ENCODE measurements at places on chromosomes 7 and 10.

GRCh38 chr10:102870221-102870620 is 951 bp downstream of the AS3MT start:
- no peak overlapping the region for H3K4me3 ChIP-seq
- peaks cover 10% of the 10 kb centered on the region for H3K27me3 ChIP-seq
- peaks cover under 1% of the 10 kb centered on the region for H3K36me3 ChIP-seq
- H3K4me1 ChIP-seq = peaks cover 6% of the 10 kb centered on the region

DNA sequence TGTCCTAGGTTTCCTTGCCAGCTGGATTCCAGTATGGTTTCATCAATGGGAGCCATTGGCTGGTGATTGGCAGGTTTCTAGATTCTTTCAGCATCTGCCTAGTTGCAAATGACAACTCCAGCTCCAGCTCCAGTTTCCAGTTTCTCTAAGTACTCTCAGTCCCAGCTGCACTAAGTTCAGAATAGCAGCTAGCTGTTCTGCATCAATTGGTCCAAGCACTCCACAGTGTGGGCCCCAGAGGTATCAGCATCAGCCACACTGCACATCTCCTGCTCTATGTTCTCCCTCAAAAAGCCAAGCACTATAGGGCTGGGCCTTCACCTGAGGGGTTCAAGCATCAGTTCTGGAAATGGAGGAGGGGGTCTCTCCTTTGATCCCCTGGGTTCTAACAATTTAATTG is 143.4 kb downstream of the VPS50 start:
- peaks cover 2% of the 10 kb centered on the region for H3K27me3 ChIP-seq
- no peaks in the 10 kb centered on the region for H3K36me3 ChIP-seq
- no peak for DNase-seq
- no peak overlapping the region for H3K4me3 ChIP-seq

GRCh38 chr7:95503271-95504131 is 17.8 kb downstream of the ASB4 start:
- no peaks in the 10 kb centered on the region for H3K27me3 ChIP-seq
- no peak for DNase-seq
- H3K36me3 ChIP-seq = no peaks in the 10 kb centered on the region
- no peaks in the 10 kb centered on the region for H3K4me1 ChIP-seq
- no peak overlapping the region for H3K4me3 ChIP-seq

GRCh38 chr10:48729941-48730457 is 45.3 kb downstream of the WDFY4 start:
- H3K27me3 ChIP-seq = no peaks in the 10 kb centered on the region
- H3K27ac ChIP-seq = no peak overlapping the region
- H3K4me3 ChIP-seq = no peak overlapping the region
- no peaks in the 10 kb centered on the region for H3K4me1 ChIP-seq
- H3K36me3 ChIP-seq = no peaks in the 10 kb centered on the region
- DNase-seq = no peak
